Endothelial cell (in vitro differentiated cells): ENCODE measurements at places on chromosomes 3 and 15.

DNA sequence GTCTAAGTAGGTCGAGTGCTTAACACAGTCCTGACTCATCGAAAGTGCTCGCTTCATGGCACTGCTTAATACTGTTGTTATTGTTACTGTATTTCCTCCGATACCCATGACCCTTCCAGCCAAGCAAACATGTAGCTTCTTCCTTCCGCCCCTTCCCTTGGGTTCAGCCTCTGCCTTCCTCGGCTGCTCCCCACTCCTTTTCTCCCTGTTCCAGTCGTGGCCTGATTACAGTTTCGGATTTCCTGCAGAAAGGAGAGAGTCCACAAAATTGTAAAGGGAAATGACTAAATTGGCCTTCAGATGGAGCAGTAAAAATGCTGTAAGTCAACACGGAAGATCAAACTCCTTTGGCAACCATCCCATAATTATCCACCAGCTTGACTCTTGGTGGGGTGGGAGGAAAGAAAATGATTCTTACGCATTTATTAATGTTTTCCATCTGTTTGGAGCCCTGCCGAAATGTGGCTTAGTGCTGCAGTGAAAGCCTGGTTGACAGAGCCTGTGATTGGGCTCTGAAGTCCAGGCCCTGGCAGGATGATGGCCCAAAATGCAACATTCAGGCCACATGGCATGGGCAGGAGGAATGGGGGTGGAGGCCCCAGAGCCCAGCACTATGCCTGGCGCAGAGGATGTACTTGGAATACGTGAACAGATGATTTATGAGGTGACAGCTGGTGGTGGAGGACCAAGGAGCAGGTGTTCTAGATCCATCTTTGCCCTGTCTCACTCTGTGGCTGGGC lies 37.6 kb downstream of the FAM3D start:
- DNase-seq = no peak

- DNase-seq = no peak
Observed at GRCh38 chr3:195825857-195826804, 14.4 kb upstream of the MUC4 start.

DNA sequence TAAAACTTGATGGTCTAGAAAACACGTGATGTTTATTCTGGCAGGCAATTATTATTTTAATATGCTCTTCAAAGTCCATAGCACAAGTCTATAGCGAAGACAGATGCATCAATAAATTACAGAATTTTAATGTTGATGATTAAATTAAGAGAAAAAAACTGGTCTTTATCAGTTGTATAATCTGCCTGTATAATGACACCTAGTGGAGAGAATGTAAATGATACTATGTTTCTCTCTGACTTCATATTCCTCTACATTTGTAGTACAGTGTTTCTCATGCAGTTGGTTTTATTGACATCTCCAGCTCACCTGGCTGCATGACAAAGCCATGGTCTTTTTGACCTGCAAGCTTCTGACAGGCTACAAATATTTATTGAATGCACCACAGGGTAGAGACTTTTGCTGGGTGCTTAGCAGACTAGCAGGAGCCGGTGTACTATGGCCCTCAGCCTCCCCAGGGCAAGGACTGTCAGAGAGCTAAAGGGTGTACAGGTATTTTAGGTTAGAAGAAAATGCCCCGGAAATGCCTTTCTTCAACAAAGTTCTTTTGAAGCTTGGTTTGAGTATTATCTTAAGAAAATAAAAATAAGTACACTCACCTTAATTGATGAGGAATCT lies 289.9 kb downstream of the GAP43 start:
- DNase-seq = no peak

- DNase-seq = no peak
Observed at GRCh38 chr3:138908846-138909245, 38.1 kb downstream of the FOXL2 start.

DNA sequence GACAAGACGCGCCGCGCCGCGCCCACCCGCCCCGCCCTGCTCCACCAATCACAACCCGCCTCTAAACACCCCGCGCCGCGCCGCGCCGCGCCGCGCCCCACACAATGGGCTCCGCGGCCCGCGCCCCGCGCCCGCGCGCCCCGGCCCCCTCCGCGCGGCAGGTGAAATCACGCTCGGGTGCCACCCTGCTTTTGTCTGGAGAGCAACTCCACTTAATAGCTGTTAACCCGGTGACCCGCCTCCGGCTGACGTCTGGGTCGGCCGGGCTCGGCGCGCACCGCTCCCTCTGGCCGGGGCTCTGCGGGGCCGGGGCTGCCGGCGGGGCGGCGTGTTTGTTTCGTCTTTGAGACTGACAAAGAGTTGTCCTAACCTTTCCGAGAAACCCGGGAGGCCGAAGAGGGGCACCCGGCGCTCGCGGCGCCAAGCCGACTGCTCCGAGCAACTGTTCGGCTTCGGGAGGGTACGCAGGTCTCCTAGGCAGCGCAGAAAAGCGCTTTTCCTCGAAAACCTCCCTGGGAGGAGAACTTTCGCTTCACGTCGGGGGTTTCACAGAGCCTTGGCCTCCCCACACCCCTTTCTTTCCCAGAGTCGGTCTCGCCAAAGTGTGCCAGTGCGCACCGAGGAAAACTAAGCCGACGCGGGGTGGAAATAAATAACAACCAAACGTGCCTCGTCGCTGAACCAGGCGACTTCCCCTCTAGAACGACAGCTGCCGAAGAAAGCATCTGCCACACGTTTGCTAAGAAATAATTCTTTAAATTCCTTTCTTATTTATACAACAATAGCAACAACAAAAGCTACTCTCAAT lies 518.4 kb downstream of the FOXP1 start:
- DNase-seq = peak; percentile 55

- no peak for DNase-seq
Observed at GRCh38 chr3:124315215-124316033, 323.5 kb upstream of the ROPN1 start.

DNA sequence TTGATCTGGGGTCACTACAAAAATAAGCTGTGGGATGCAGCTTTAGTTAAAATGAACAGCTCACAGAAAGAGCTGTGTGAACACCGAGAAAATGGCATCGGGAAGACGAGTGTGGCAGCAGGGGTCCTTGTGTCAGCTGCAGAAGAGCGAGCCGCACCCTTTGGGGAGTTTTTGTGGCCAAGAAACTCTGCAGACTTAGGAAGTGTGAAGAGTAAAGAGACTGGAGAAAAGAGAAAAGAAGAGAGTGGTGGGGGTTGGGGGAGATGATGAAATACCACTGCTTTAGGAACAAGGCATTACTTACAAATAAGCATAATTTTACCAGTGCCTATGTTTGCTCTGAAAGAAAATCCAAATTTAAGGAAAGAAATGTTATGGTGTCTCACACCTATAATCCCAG lies 147.8 kb downstream of the LRRC28 start:
- no peak for DNase-seq

DNA sequence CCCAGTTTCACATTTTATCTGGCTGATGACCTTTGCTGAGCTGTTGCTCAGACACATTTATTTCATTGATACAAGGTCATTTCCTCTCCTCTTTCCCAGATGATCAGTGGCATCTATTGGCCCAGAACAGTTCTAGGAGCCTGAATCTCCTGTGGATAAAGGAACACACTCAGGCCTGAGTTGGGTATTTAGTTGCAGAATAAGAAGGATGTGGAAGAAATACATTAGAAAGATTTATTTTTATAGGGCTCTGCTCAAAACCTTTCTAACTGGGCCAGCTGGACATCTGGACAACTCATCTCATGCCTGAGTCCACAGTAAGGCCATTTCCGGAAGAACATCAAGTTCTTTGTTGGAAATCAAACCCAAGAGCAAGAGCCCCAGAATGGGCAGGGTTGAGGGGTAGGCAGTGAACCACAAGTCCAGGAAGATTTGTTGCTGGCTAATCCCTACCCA lies 19.7 kb upstream of the MFGE8 start:
- DNase-seq = no peak

- no peak for DNase-seq
Observed at GRCh38 chr3:42133500-42134298, 42.5 kb downstream of the TRAK1 start.

- DNase-seq = no peak
Observed at GRCh38 chr3:123383091-123384053, 65.5 kb downstream of the ADCY5 start.

DNA sequence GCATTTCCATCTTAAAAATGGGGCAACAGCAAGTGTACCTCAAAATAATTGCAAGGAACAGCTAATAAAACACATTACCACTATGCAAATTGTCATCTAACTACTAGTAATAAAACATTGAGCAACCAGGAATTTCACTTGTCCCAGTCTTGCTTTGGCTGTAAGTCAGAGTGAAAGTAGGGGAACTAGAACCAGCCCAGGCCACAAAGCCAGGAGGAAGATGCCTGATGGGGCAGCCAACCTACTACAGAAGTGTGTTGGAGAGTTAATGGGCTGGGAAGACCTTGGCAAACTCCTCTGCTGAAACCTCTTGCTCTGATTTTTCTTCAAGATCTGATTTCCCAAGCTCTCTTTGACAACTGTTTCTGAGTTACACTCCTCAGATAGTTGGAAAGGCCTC lies 40.2 kb upstream of the LPP start:
- DNase-seq = no peak

DNA sequence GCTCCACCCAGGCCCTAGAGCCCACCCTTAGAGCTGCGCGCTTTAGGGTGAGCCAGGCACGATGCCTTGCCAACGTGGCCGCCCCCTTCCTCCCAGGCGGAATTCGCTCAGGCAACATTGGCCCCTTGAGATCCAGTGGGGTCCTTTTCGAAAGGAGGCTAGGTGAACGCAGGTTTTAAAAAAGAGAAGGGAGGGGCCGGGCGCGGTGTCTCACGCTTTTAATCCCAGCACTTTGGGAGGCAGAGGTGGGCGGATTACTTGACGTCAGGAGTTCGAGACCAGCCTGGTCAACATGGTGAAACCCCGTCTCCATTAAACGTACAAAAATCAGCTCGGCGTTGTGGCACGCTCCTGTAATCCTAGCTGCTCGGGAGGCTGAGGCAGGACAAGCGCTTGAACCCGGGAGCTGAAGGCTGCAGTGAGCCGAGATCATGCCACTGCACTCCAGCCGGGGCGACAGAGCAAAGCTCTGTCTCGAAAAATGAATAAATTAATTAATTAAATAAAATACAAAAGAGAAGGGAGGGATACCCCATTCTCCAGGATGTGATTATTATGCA lies 984 bp upstream of the RPP25 start:
- DNase-seq = no peak

- DNase-seq = no peak
Observed at GRCh38 chr3:1103525-1103924, 10.7 kb downstream of the CNTN6 start.

DNA sequence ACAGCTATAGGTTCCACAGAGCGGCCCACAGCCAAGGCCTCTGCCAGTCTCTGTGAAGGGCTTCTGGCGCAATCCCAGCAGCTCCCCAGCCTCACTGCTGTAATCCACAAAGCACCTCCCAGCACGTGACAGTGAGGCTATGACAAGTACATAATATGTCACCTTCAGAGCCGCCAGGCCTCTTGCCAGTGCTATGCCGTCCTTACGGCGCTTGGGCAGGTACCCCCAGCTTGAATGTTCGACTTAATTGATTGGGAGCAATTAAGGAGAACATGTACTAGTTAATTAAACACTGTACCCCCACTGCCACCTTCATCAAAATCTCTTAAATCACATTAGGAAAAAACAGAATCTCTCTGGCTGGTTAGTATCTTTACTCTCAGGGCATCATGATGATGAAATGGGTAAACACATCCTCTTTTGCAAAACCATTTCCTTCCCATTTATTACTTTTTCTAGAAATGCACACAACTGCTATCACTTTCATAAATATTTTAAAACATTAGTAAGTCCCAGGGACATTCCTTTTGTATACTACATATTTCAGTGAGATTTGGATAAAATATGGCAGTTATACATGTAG lies 169.9 kb downstream of the XXYLT1 start:
- DNase-seq = no peak

DNA sequence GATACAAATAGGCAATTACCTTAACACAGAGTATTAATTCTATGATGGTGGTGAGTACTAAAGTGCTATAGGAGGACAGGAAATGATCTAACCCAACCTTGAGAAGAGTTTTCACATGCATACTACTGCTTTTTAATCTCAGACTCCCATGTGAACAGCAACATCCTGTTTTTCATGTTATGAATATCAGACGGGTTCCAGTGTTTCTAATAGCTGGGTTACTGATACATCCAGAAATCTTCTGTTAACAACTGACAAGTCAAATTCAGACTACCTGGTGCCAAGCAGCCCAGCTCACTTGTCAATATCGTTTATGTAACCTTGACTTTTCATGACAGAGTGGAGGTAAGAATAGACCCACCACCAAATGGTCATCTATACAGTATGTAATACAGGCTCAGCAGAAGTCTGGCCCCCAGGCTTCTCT lies 220.2 kb upstream of the COL8A1 start:
- DNase-seq = no peak

GRCh38 chr3:182117583-182117982 lies 405.9 kb downstream of the SOX2 start:
- no peak for DNase-seq
